CD4-positive, alpha-beta T cell treated with Interleukin-4 for 1 hour (primary cell): ENCODE measurements at places on chromosomes 12 and 14.
A peak's percentile ranks its signal among the peaks of the same experiment; 100 is the strongest.

DNA sequence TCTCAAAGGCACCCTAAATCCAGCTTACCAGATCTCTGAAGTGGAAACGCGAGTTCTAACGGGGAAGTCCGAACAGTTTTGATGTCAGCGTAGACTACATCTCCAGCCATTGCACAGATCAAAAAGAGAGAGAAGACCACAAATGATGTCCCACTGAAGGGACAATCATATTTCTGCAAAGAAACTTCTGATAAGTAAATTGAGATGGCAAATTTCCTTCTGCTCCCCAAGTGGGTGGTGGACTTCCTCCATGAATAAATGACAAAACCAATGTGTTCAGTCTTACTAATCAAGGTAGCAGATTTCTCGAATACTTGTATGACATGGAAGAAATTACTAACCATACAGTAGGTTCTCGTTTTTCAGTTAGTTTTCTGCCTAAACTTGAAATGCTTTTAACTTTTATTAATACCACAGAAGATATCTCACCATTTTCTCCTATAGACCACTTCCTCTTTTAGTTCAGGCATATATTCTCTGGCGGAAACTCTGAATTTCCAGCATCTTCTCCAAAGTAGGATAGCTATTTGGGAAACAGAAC, at the start of gene CLECL1:
TSS of gene CLECL1 (minus strand) at position 177 of the 541 bp plus-strand sequence.
- DNase-seq: no peak

DNA sequence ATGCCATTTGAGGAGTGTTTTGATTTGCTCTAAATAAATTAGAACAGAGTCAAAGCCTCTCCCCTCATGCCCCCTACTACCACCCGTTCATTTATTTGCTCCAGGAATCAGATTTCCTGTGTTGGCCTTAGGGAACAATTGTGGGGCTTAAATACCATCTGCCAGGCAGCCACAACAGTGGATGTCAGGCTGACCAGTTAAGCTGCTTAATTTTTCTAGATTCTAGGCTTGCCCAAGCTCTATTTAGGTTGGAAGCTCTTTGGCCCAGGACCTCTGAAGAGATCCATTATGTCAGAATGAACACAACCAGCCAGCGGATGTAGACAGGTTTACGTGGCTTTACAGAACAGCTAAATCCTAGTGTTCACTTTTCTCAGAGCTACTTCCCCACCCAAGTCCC, 1.0 kb upstream of the TIMELESS start:
- DNase-seq: no peak

DNA sequence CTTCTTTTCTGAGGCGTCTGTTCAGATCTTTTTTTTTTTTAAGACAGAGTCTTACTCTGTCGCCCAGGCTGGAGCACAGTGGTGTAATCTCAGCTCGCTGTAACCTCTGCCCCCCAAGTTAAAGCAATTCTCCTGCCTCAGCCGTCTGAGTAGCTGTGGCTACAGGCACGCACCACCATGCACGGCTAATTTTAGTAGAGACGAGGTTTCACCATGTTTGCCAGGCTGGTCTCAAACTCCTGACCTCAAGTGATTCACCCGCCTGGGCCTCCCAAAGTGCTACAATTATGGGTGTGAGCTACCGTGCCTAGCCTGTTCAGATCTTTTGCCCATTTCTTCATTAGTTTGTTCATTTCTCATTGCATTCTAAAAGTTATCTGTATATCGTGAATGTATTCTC, 55.1 kb upstream of the DBX2 start:
- DNase-seq: no peak

DNA sequence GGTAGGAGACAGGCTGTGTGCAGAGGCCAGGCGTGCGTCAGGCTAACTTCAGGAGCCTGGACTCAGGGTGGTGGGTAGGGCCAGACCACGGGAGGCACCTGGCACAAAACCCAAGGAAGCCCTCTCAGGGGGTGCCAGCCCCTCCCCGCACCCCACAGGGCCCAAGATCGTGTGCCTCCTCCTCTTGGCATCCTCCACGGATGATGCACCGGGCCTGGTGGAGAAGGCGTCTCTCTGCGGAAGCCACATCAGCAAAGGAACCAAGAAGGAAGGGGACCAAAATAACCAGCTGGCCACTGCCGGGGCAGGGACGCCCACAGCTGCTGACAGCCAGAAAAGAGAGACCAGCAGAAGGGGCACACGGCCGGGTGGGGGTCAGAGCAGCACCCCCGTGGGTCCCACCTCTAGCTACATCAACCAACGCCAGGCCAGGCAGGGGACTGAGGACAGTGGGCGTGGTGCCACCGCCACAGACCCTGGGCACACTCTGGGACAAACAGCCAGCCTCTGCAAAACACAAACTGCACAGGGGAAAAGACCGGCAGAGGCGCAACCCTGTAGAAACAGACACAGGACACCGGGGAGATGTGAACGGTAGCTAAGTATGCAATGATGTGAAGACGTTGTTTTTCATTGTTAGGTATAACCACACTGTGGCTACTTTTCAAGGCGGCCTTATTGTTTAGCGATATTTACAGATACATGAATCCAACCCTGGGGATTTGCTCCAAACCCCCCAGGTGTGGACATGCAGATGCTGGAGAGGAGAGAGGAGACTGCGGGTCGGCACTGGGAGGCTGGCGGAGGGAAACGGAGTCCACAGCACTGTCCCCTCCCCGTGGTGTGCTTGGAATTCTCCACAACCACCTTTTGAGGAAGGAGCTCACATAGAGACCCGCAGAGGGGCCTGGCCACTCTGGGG, 26.1 kb upstream of the C14orf180 start:
- DNase-seq: no peak

GRCh38 chr12:84730561-84731162, 181.9 kb downstream of the SLC6A15 start:
- no peak for DNase-seq

DNA sequence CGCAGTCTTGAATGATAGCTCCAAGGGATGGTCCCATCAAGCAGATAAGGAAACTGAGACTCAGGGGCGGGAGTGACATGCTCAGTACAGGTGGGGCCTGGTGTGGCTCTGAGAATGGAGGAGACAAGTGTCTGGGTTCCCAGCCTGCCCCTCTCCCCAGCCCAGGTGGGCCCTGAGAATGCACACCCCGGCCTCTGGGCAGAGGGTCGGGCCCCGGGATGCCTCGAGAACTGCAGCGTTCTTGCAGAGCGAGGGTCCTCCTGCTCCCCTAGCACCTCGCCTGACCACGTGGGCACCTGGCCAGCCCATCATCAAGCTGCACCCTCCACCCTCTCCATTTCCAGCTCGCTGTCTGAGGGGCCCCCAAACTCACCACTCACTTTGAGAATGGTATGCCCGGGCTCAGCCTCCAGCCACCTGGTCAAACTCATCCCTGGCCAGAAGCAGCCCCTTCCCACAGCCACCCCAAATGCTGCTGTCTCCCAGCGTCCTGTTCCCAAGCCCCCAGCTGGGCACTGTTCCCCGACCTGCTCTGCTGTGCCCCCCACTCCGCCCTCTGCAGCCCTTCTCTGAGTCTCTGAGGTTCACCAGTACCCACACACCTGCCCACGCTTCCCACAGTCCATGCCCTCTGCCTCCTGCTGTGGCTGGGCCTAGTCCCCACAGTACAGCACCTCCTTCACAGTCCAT, 44.3 kb downstream of the CYP46A1 start:
- peak; percentile 9 for DNase-seq

- DNase-seq: no peak
Observed at GRCh38 chr12:49974677-49975317, 2.0 kb downstream of the AQP6 start.

DNA sequence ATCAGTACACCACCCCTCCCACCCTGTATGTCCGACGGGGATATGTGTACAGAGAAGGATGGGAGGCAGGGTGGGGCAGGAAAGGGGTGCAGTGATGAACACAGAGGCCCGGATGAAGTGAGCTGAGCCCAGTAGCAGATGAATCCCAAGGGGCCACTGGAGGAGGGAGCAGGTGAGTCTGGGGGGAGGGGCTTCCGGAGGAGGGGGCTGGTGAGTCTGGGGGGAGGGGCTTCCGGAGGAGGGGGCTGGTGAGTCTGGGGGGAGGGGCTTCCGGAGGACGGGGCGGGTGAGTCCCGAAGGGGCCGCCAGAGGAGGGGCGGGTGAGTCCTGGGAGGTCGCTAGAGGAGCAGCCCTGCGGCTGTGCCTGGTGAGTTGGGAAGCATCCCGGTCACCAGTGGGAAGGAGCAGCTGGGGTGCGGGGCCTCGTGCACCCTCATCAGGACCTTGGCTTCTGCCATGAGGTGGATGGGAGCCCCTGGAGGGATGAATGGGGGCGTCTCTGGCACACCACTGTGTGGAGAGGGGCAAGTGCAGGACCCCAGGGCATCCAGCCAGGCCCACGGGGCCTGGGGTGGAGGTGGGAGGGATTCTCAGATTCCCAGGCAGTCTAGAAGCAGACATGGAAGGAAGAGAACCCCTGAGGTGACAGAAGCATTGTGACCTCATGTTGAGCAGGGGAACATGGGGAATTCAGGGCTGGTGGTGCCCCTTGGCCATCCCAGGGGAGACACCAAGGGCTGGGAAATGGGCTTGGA, 14.0 kb downstream of the BEGAIN start:
- DNase-seq: no peak

GRCh38 chr12:2494486-2495192, 300.1 kb upstream of the FKBP4 start:
- DNase-seq: no peak

GRCh38 chr12:43968736-43969135, 132.9 kb downstream of the TMEM117 start:
- DNase-seq: no peak

GRCh38 chr14:23430723-23431085, 4.8 kb downstream of the MYH7 start:
- no peak for DNase-seq

DNA sequence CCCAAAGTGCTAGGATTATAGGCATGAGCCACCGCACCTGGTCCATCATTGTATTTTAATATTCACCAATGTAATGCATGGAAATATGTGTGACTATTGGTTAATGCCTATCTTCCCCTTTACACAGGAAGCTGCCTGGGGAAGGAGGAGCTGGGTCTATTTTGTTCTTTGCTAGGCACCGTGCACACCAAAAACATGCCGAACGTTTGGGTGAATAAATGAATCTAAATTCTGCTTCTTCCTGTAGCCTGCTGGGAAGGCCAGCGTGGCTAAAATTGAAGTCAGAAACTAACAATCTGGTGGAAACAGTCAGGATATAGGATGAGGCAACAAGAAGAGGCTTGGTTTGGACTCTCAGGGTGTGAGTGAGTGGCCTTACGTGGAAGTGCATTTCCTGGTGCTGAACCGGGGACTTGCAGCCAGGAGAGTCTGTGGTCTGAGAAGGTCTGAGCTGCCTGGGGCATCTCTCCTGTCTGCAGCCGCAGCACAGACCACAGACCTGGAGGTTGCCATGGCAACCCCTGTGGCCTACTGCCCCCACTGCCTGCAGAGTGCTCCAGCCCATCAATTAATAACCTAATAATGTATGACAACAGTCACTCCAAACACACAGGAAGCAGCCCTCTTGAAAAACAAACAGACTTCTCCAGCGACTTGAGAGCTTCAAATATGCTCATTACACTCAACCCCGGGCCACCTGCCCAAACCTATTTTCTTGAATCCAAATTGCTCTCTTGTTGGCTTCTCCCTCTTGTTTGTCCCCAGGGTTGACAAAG, 5.5 kb upstream of the GPR68 start:
- peak; percentile 73 for DNase-seq

GRCh38 chr14:97581016-97581415, 783.8 kb downstream of the VRK1 start:
- DNase-seq: no peak

GRCh38 chr14:100723830-100724437, 2.8 kb upstream of the DLK1 start:
- no peak for DNase-seq

GRCh38 chr14:74190927-74191575, 48.2 kb upstream of the VSX2 start:
- DNase-seq: no peak

DNA sequence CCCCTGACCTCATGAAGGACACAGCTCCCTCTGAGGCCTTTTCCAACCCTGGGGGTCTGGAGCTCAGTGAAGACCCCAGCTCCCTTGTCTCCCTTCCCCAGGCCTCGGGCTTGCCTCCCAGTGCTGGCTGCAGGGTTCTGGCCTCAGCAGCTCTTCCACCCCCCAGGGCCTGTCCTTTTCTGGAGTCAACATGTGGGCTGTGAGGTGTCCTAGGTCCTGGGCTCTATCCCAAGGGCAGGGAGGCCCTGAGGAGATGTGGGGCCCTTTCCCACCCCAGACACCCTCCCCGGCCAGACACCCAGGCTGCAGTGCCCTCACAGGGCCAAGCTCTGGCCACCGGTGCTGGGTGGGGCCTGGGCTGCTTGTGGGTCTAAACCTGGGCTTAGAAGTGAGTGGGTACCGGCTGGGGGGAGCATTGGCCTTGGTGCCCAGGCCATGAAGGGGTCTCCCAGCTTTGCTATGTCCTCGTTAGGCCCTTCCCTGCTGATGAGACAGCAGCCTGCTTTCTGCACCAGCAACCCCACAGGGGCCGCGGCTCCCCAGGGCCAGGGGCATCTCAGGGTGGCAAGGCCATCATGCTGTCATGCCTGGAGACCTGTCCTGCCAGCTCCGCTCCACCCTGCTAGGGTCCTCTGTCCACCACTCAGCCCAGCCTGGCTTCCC, 2.7 kb upstream of the CRIP2 start:
- no peak for DNase-seq

GRCh38 chr14:46573498-46573897, 78.1 kb downstream of the RPL10L start:
- DNase-seq: no peak

DNA sequence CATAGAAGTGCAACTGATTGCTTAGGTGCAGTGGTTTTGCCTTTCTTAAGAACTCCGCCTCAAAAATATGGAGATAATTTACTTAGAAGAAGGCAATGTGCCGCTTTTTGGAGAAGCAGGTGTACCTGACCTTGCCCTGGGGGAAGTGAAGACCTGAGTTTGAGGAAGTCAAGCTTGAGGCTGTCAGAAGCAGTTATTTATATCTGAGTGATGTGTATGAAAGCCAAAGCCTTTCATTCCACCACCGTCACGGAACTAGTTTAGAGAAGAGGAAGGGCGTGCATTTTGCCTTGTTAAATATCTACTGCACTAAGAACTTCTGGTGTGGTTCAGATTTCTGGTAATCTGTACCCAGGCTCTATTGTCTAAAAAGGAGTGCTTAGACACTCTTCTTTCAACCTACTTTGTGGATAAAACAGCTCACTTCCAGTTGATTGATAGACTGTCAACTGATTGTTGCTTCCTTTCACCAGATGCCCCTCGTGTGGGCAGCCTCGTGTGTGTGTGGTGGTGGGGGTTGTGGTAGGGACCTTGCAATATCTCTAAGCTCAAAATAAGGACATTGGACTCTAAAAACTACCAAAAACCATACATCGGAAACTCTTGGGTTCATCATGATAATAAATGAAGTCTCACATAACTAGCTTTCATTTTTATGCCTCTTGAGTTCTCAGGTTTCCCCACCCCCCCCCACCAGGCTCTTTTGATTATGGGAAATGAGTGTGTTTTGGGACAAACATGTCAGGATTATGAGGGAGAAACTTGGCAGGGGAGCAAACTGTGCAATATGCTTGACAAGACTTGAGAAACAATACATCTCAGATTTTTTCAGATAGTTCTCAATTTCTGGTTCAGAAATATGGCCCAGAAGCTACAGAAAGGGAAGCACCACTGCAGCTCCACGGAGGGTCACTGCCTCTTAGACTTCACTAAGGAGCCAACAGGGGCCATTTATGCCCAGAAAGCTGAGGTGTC, 78.6 kb downstream of the ARF6 start:
- DNase-seq: peak; percentile 79

GRCh38 chr12:80830533-80831088, 107.1 kb downstream of the LIN7A start:
- no peak for DNase-seq
